ENCODE measurements at places on chromosomes 2 and 18.
A peak's percentile ranks its signal among the peaks of the same experiment; 100 is the strongest.

DNA sequence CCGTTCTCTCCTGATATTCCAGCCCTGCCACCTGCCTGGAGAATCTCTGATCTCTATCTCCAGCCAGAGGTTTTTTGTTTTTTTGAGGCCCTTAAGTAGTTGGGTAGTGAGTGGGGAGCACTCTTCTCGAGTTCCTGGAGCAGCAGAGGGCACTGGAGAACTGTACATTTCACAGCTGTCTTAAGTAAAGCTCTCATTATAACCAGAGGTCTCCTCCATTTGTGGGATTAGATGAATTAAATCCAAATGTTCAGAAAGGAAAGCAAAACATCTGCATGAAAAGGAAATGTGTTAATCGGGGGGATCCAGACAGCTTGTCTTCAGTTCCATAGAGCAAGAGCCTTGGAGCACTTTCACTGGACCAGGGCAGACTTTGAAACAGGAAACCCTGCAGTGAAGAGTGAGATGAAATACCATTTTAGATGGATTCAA is 32.8 kb downstream of the AOX1 start:
- peak; percentile 51 for DNase-seq

- no peak for DNase-seq
Observed at GRCh38 chr18:35443434-35443833, 54.3 kb downstream of the INO80C start.

DNA sequence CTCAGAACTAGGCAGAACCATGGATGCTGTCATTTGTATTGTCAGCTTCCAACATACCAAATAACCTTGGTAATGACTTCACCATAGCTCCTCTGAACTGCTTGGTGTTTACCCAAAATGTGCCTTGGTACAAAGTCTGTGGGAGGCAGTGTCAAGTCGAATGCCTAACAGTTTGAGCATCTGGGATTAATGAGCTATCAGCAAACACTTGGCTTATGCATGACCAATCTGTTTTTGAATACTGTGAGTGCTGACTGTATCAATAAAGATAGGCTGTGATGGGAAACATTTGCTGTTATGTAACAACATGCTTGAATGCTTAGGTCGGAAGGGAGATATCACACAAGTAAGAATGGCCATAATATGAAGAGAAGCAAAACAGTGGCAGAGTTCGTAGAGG is 455.4 kb downstream of the CMPK2 start:
- DNase-seq = no peak

GRCh38 chr2:109330056-109330455 is 201.1 kb downstream of the SH3RF3 start:
- DNase-seq = no peak

GRCh38 chr2:144798989-144799388 is 279.1 kb upstream of the ZEB2 start:
- DNase-seq = no peak

GRCh38 chr2:213476641-213477040 is 192.4 kb downstream of the SPAG16 start:
- DNase-seq = no peak

- DNase-seq = no peak
Observed at GRCh38 chr2:10042301-10043161, 819 bp upstream of the KLF11 start.

- no peak for DNase-seq
Observed at GRCh38 chr2:197878792-197879191, 74.4 kb downstream of the PLCL1 start.

- DNase-seq = no peak
Observed at GRCh38 chr2:212892193-212892592, 259.2 kb downstream of the IKZF2 start.

Data from GDM1 (cell line).